Right ventricle myocardium inferior (tissue), 1 donor: ENCODE measurements at places on chromosomes 7 and 10. TPM values are rescaled to one million over a fixed set of nuclear protein-coding genes. Genes with fewer than 3 reads are reported as not detected.

GRCh38 chr7:102306916-102307677 is 20.4 kb downstream of the SH2B2 start:
- no peak for DNase-seq

- no peak for DNase-seq
Observed at GRCh38 chr10:7045891-7046599, 364.8 kb downstream of the SFMBT2 start.

DNA sequence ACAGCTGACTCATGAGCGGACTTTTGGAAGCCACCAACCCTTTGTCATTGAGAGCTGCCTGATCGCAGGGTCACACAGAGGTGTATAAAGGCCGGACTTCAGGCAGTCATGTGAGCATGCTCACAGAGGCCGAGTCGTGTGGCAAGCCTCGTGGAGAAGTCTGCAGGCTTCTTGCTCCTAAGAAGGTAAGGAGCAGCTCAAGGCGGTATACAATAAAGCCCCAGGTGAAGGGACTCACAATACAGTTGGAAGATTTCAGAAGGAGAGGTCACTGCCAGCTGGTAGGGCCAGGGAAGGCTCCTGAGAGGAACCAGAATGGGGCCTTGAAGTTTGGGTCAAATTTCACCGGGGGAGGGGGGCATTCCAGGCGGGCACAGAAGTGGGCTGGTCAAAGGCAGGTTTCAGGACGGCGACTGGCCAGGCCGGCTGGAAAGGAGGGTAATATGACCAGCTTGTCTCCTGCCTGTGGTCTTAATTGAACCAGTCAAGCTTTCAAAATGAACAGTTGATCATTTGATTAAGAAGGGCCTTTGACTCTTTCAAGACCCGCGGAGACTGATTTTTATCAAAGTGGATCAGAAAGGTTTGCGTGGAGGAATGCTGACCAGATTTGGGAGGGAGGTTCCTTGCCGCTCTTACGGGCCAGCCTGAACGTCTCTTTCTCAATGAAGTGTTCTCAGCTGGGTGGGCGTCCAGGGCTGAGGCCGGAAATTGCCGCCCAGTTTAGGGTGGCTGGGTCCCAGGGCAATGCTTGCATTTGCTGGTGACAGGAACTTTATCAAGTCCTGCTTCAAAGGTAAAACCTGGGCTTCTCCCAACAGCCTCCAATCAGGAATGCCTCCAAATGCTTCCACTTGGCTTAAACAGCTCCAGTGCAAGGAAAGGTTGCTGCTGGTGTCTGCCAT is 178.6 kb downstream of the EMX2 start:
- DNase-seq: no peak

DNA sequence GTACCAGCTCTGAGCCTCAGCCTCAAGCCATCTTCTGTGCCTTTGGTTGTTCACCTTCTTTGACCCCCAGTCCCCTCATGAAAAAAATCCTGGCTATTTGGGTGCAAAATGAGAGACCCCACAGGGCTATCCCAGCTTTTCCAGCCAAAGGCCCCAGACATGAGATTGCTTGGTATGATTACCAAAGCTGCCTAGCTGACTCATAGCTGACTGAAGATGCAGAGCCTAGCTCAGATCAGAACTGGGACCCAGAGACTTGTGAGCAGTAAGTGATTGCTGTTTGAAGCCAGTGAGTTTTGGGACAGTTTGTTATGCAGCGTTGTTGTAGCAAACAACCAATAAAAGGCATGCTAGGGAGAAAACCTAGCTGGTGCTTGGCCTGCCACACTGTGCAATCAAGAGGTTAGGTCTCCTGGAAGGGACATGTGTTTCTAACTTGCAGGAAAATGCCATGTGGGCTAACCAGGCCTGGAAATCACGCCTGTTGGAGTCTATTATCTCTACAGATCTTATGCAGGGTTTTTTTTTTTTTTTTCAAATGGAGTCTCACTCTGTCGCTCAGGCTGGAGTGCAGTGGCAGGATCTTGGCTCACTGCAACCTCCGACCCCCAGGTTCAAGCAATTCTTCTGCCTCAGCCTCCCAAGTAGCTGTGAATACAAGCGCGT is 48.0 kb upstream of the DAGLB start:
- no peak for DNase-seq

DNA sequence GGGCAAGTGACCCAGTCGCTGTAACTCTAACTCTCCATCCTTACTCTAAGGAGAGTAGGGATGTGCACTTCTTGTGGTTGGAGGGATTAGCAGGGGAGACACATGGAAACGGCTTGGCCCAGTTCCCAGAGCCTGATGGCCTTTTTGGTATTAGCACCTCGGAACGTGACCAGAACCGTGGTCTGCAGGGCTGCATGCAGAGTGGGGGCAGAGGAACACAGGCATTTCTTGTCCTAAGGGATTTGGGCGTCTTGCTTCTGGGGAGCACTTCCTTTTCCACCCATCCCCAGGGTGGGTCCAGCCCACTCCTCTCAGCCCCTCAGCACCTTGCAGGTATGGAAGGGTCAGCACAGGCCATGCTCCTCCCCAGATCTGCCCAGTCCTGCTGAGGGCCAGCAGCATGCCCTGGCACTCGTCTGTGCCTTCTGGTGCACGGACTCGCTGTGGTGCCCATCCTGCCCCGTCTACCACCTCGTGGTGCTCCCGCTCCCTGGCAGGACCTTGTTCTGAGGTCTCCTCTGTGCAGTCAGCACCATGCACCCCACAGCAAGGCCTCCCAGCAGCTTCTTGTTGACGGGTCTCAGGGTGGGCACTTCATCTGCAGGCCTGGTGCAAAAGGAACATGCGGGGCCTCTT is 109.6 kb downstream of the ACTR3B start:
- no peak for DNase-seq

Gene CALCR
- total RNA-seq: 0.05 TPM

Gene ANKRD22
- not detected for total RNA-seq

Gene CNNM1
- 0.16 TPM for total RNA-seq
